ENCODE measurements at places on chromosomes 2 and 18. TPM values are rescaled to one million over a fixed set of nuclear protein-coding genes. Genes with fewer than 3 reads are reported as not detected.
A peak's percentile ranks its signal among the peaks of the same experiment; 100 is the strongest.

- DNase-seq = no peak
These were observed 32.3 kb downstream of the DNMT3A start for GRCh38 chr2:25309402-25309801.

DNA sequence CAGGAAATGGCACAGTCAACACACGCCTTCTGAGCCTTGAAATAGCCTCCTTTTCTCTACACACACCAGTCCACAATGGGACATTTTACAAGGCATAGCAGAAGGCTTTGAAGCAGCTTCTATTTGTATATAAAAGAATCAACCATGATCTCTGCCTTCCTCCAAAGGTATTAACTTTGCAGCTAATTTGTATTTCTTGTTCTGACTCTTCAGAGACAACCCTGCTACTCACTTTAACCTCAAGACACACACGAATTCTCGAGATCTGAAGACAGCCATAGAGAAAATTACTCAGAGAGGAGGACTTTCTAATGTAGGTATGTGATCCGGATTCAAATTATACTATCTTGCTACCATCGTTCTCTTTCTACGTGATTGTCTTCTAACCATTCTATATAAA lies 104.6 kb downstream of the VIT start:
- no peak for DNase-seq

DNA sequence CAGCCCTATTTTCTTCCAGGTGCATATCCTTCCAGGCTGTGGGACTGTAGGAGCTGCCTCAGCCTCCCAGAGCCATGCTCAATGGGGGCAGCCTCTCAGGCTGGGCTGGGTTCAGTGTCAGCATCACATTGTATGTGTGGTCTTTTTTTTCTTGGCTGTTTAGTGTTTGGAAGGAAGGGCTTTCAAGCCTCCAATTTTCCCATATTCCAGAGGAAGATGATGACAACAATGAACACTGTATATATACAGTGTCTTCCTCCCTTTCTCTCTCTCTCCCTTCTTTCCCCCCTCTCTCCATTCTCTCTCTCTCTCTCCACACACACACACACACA lies 326.4 kb downstream of the DYSF start:
- DNase-seq = no peak

GRCh38 chr2:45171136-45171501 lies 161.9 kb upstream of the SIX2 start:
- no peak for DNase-seq

- DNase-seq = no peak
These were observed 3.2 kb upstream of the UGT1A6 start for GRCh38 chr2:233689501-233689900.

GRCh38 chr2:152084076-152084475 lies 14.8 kb downstream of the CACNB4 start:
- DNase-seq = no peak

Gene GDF7
- total RNA-seq = 0.45 TPM

DNA sequence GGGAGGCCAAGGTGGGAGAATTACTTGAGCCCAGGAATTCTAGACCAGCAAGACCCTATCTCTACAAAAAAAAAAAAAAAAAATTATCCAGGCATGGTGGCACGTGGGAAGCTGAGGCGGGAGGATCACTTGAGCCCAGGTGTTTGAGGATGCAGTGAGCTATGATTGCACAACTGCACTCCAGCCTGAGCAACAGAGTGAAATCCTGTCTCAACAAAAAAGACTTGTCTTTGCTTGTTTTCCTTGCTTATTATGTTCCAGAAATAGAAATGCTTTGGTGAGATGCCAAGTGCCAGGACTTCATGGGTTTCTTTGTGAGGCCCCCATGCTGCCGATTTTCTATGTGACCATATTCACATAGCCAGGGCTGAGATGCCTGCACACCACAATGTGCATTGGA lies 9.0 kb downstream of the DCDC2C start:
- DNase-seq = no peak

- DNase-seq = no peak
These were observed 108.6 kb downstream of the C1D start for GRCh38 chr2:67954093-67954748.

DNA sequence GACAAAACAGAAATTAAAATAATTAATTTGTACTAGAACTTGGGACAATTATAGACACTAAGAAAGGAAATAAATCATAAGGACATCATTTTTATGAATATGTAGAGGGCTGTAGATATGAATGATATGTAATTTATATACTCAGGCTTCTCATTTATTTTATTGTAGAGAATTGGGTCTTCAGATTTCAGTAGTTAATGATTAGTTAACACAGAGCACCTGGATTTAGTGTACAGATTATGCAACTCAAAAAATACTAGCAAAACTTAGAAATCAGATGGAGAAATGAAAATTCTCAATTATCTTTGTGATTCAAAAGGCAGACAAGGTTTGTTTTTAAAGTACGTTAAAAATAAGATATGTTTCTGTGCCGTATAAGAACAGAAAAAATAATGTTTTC lies 1311.7 kb upstream of the SLC39A10 start:
- DNase-seq = no peak

Gene LAMA1
- total RNA-seq = 46.9 TPM

Gene ACTR1B
- 28.6 TPM for total RNA-seq

Gene SGO2
- total RNA-seq = 13.9 TPM

DNA sequence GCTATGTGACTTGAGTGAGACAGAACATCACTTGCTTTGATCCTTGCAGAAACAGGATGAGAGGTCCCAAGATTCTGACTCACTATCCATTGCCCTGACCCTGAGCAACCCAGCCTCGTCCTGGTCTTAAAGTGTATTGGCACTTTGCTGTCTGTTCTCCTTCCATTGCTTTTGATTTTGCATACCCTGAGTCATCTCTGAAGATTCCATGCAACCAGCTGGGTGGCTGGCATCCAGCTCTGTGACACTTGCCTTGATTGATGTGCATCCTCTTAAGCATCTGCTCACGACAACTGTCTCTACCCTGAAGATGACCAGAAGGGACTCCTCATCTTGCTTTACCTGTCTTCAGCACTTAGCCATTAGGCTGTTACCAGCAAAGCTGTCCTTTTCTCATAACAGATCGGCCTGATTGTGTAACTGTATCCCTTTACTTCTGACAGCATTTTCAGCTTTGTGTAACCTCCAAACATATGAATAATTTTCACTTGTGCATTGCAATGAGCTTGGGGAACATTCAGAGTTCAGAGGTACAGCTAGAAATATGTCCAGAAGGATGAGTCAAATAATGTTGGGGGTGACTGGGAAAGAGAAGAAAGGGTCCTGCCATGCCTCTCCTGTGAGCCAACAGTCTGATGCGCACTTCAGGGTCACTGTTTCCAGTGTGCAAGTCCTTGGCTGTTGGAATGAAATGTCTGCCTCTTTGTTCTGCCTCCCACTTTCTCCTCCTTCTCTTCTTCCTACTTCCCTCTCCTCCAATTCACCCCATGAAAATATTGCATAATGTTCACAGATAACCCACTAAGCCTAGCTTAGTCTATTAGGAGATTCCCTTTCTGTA lies 249.7 kb upstream of the OSR1 start:
- no peak for DNase-seq

Gene DGKD
- 50.8 TPM for total RNA-seq

Gene ASB18
- total RNA-seq = 0.45 TPM

Gene SOWAHC
- total RNA-seq = 20.6 TPM

DNA sequence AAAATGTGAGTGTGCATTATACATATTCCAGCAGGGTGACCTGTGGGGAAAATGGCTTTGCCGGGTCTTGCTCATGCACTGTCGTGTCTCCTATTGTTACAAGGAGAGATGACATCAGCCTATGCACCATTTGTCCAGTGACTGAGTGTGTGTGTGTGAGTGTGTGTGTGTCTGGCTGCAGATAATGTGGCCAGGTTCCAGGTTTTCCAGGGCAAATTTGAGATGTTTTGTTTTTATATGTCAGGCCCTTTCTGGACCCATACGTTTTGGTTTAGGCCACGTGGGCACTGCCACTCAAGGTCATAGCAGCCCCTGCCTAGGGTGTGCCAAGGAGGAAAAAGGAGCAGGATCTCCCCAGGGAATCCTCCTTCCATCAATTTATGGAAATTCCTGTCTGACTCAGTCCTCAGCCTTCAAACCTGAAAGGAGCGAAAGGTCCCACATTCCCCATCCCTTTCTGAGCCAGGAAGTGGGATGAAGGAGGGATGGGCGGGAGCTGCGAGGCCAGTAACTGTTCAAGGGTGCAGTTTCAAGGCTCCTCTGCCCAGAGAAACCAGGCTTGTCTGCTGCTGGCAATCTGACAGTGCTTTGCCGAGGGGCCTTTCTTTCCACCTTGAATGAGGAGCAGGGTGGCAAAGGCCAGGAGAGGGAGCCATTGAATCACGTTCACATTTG lies 93.0 kb upstream of the SMAD2 start:
- DNase-seq = peak; percentile 13

All from cerebellum (tissue), 4 donors.